Activated CD8-positive, alpha-beta memory T cell treated with anti-CD3 and anti-CD28 coated beads for 4 hours (primary cell): ENCODE measurements at places on chromosomes 3 and 15.

DNA sequence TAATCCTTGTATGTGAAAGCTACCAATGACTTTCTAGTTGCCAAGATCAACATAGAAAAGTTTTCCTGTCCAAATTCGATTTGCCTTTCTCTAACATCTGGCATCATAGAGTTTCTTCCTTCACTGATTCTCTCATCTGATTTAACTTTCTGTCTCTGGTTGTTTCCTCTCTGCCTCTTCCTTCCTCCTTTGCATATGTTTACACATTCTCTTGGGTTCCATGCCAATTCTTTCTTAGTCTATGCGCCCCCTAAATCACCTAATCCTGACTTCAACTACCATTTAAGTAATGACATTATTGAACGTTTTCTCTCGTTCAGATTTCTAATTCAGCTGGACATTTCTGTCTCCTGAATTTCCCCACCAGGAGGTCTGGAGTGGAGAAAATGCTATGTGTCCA, 561.9 kb upstream of the TGFBR2 start:
- DNase-seq, result no peak

- DNase-seq, result no peak
These were observed 291.0 kb downstream of the TIGIT start for GRCh38 chr3:114584734-114585371.

GRCh38 chr15:43469867-43470266, 23.1 kb downstream of the TP53BP1 start:
- no peak for DNase-seq

DNA sequence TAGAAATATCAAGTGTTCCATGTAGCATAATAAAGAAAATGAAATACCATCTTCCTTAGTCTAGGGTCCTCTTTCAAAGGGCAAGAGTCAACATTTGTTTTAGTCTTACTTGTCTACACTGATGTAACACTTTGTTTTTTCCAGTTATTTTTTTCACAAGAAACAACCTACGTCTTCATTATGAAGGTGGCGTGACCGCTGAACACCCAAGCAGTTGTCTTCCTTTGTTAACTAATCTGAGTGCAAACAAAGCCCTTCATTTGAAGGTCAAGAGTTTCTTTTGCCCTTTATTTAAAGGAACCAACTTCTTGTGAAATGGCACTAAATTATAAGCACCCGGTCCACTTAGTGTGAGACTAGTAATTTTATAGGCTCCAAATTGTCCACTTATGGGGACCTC, 73.2 kb downstream of the CD47 start:
- no peak for DNase-seq

DNA sequence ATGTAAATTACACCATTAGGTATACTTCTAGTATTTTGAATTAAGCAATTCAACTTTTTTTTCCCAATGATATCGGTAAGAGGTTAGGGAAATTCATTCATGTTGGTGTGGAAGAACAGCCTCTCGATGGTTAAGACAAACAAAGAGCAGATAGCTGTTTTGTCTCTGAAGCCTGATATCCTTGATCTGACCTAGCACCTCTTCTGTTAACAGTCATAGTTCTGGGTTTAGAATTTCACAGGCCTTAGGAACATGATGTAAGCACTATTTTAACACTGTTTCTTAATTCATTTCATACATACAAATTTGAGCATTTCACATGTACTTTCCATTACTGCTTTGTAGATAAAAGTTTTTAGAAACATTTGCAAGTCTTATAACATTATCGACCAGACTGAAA, 367.5 kb upstream of the ZNF385D start:
- DNase-seq, result no peak

DNA sequence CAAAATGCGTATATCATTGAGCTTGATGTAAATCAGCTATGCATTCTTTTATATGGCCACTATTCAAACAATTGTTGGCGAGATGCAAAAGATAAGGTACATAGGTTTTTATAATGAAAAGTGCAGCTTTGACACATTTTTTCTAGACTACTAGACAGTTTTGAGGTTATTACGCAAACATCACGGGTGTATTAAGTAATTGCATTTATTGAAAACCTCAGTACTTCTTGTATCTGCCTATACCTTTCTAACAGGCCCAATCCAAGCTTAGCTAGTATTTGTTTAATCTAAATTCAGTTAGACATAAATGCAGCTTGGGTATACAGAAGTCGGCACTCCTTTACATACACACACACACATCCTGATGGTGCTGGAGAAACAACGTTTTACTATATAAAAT, 2.7 kb downstream of the SPESP1 start:
- no peak for DNase-seq

GRCh38 chr15:63514531-63514943, 10.1 kb downstream of the USP3 start:
- no peak for DNase-seq

- DNase-seq, result no peak
These were observed 15.9 kb downstream of the LMCD1 start for GRCh38 chr3:8517487-8517886.

DNA sequence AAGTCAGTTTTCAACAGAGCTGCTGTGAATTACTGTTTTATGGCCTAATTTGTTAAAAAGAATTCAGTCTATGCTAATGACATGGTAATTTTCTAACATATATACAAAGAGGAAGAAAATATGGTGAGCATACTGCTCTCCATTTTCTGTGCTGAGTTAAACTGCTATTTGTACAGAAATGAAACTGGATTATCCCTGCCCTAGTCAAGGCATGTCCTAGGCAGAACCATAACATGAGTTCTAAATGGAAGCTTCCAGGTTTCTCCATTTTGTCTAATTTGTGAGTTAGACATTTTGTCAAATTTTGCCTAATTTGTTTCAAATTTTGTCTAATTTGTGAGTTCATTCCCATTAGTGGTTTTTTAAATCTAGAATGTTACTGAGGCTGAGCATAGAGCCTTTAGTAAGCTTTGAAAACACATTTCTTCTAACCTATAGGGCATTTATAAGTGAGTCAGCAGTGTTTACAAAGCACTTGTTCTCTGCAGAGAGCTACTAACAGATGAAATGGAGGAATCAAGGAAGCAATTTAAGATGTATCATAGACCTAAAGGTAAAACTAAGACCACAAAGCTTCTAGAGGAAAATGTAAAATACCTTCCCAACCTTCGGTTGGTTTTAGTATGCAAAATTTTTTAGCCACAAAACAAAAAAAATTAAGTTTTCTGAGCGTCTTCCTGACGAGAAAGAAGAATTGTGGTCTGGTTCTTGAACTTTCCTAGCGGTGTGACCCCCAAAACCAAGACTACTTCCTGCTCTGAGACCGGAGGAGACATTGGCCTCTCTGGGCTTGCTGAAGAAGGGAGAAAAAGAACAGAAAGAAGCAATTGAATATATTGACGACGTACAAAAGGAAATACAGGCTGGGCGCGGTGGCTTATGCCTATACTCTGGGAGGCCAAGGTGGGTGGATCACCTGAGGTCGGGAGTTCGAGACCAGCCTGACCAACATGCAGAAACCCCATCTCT, 9.8 kb downstream of the P2RY14 start:
- no peak for DNase-seq
